NCI-H748 treated with DMSO at 0.1 percent for 48 hours (cell line): ENCODE measurements at places on chromosomes 16 and 17.
A peak's percentile ranks its signal among the peaks of the same experiment; 100 is the strongest.

GRCh38 chr16:86522634-86523033, 12.3 kb downstream of the FOXF1 start:
- no peak for DNase-seq

DNA sequence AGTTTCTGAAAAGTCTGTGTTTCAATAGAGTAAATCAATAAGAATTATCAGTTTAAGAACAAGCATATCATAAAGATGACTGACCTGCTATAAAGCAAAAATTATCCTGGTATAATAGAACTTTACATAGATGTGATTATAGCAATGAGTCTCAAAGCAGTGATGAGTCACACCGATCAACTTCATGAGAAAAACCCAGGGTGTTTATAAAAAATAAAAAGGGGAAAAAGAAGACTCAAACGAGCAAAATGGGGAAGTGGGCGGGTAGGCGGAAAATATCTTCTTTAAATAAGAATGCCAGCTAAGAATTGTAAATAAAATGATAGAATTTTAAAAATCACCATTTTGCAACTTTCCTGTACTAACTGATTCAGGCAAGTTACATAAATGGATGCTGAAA, 46.8 kb downstream of the BRIP1 start:
- DNase-seq = no peak

DNA sequence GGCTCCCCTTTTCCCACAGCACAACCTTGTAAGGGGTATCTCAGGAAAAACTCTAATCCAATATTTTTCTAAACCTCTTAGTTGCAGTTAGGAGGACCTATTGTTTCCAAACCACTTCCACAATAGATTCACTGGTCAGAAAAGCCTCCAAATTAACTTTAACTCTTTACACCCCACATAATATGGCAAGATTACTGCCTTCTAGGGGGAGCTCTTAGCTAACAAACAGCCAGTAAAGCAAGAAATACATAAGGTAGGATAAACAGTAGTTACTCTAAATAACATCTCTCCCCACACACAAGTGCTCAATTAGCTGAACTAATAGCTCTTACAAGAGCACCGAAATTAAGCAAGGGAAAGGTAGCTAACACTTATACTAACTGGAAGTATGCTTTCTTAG, 192.1 kb upstream of the KIF2B start:
- DNase-seq = no peak

GRCh38 chr16:89443727-89444084, 46.7 kb downstream of the ANKRD11 start:
- no peak for DNase-seq

GRCh38 chr17:2964831-2965230, 98.6 kb downstream of the OR1D5 start:
- DNase-seq = no peak

DNA sequence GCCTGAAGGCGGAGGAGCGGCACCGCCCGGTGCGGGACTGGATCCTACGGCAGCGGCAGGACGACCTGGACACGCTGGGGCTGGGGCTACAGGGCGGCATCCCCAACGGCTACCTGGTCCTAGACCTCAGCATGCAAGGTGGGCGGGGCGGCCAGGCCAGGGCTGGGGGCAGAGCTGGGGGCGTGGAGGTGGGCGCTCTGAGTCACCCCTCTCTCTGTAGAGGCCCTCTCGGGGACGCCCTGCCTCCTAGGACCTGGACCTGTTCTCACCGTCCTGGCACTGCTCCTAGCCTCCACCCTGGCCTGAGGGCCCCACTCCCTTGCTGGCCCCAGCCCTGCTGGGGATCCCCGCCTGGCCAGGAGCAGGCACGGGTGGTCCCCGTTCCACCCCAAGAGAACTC, 7.9 kb downstream of the MSLN start:
- DNase-seq = no peak

DNA sequence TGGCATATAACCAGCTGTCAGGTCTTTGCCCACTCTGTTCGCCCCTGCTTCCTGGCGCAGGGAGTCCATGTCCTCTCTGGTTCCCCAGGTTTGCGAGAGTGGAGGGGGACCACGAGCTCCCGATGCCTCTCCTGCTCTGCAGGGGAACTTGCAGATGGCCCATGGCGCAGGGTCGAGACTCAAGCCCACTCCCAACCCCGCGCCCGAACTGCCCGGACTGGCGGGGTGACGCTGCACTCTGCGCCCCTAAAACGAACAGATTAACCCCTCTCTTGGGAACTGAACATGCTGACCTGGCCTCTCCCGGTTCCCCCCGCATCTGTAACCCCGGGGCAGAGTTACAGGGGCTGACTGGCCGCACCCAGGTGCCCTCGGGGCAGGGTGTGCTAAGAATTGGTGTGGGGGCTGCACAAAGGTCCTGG, 681 bp upstream of the PLA2G15 start:
- no peak for DNase-seq

- DNase-seq = no peak
These were observed 81.1 kb downstream of the TNRC6C start for GRCh38 chr17:78039581-78039980.

DNA sequence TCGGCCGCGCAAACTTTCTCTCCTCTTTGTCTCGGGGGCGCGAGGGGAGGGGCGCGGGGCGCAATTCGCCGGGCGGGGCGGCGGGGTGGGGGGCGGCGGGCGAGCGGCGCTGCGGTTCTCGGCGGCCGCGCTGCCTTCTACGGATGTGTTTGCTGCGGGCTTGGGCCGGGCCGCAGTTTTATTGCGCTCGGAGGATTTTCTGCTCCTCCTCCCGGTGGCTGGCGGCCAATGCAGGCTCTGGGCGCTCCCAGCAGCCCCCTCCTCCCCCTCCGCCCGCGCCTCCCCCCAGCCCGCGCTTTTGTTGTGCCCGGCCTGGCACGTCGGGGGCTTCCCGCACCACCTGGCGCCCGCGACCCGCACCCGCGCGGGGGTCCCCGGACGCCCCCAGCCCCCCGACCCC, at the start of gene TIMP2:
Gene TIMP2, minus strand, starts transcription at position 154 of the 400 bp plus-strand sequence. CDS start 299 bp downstream, outside the sequence.
- peak; percentile 47 for DNase-seq

DNA sequence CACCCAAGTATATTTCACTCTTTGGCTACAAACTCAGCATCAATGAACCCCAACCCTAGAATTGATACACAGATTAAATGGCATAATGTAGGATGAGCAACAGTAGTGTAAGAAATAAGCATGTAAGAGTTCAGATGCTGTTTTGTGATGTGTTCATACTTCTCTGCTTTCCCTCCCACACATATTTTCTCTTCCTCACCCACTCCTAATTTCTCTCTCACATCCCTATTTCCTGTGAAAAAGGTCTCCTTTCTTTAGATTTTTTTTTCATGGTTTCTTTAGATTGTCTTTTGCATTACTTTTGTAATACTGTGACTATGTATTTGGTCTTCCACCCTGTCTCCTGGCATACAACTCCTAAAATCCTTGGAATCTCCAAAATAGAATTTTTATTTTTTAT, 21.7 kb downstream of the CREBBP start:
- no peak for DNase-seq

DNA sequence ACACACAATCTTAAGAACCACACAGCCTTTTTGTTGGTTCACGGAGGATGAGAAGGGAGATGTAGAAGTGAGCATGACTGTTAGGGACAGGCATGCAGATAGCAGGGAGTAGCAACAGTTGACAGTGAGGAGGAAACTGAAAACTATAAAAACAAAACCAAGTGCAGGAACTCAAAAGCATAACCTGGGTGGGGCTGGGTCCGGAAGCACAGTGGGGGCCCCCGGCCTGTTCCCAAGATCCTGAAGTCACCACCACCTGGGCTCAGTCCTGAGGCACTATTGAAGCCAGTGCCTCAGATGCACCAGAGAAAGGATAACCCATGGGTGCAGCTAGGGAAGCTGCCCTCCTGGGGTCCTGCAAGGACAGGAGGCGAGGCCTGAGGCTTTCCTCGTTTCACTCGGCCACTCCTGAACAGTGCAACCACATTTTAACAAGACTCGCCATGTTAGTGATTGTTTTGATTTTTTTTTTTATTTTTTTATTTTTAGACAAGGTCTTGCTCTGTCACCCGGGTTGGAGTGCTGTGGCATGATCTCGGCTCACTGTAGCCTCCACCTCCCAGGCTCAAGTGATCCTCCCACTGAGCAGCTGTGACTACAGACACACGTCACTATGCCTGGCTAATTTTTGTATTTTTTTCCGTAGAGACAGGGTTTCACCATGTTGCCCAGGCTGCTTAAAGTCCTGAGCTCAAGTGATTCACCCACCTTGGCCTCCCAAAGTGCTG, 27.7 kb upstream of the CBX4 start:
- DNase-seq = no peak

- no peak for DNase-seq
These were observed 20.4 kb downstream of the RBFOX3 start for GRCh38 chr17:79590523-79590860.

DNA sequence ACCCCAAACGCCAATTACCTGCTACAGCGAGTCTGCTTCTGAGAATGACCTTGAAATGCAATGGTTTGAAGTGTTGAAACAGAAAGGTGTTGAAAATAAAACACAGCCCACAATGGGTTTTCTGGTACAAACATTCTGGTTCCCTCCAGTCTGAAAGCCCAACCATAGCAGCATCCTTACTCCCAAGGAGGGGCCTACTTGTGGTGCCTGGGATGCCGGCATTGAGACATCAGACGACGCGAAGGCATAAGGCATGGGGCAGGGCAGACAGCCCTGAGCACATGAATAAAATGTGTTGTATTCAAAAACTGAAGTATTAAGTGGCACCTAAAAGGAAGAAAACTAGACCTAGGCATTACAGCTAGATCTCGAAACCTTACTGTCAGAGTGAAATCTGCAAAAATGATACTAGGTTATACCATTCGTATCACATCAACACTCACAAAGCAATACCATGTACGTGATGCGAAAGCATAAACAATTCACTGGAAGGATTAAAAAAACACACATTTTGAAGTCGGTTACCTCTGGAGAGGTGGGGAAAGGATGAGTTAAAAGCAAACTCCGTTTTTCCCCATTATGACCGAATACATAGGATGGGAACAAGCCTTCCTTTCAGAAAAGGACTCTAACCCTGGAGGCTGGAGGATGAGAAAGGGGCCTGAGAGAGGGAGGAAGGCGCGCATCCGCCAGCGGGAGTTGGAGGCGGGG, 702 bp downstream of the NUDT21 start:
- no peak for DNase-seq

DNA sequence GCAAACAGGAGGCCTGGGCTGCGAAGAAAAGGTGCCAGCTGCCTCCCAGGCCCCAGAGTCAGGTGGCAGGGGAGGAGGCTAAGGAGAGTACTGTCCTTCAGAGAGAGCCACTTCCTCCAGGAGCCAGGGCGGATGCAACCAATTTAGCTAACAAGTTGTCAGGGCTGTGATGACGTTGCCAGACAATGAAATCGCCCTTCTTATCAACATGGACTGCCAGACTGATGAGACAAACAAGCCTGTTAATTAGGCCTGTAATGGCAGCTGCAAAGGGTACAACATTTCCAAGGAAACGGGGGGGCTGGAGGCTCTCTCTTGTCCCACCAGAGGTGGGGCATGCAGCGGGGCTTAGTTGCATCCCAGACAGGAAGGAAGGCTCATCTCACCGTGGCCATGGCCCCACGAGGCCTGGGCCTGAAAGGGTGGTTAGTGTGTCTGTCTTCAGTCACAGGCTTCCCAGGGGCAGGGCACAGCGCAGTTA, 111.8 kb downstream of the SDK2 start:
- peak; percentile 75 for DNase-seq

DNA sequence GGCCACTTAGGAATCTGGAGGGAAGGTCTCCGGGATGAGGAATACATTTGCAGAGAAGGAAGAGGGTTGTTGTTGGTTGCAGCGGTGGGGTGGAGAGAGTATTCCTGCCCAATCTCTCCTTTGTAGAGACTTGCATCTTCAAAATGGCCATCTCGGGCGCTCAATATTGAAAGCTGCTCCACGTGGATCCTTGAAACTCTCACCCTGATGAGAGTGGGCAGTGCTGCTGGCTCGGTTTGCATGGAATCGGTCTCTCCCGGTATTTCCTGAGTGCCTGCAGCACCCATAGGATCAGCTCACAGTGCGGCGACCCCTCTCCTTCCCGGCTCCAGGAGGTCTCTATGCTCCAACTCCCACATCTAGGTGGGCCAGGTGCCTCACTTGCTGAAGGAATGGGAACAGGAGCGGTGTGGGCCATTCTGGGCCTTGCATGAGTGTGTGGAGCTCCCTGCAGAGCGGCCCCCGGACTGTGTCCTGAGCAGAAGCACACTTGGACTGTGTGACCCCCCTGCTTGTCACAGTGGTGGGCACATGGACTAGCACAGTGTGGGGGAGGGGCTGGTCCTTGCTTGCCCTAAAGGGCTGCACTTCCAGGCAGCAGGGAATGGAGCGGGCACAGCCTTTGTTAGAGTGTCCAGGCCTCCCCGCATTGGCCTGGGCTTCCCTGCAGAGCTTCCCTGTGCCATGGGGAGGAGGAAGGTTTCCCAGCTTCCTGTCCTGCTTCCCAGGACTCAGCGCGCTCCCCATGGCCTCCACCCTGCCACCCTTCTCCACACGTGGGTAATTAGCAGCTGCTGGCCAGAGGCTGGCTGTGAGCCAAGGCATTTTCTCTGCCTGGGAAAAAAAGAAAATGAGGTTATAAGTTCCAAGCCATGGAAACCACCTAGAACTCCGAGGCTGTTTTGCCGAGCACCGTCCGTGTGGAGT, 139.3 kb downstream of the IRF8 start:
- no peak for DNase-seq

DNA sequence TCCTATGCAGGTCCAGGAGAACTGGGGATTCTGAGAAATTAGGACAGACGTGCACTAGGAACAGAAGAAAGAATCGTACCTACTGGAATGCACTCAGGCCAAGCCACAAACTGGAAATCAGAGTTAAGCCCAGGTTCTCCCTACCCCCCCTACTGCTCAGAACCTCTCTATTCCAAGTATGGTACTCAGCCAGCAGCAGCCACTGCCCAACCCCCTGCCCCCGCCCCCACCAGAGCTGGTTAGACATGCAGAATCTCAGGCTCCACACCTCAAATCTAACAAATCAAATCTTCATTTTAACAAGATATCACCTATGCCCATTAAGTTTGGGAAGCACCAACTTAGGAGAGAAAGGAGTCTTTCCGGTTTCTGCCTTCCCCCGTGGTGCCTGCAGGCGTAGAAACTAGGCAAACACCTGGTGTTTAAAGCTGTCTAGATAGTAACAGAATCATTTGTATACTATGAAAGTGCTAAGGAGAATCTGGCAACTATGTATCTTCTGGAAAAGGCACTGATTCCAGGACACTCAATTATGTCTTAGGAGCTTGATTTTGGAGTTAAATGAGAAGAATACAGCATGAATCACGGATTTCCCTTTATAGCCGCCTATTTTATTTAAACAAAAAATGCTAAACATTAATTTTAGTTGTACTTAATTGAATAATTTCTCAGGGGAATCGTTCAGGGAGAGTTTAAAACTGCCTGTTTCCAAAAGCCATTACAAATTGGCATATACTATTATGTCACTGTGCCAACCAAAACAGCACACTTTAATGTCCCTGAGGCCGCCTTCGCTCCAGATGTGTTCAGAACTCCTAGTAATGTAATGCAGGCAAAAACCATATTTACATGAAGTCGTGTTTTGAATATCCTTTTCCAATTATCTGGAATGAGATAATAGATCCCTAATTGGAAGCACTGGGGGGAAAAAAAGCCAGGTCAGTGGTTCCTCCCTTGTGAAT, 166.5 kb downstream of the STX8 start:
- no peak for DNase-seq

GRCh38 chr17:44123356-44124117, at the start of gene HDAC5:
Gene HDAC5 (minus strand): TSS chr17:44123641. CDS start chr17:44117515, 6,126 bp downstream.
- DNase-seq = peak; percentile 87
